Neural crest cell (in vitro differentiated cells): ENCODE measurements at places on chromosomes 4 and X.

DNA sequence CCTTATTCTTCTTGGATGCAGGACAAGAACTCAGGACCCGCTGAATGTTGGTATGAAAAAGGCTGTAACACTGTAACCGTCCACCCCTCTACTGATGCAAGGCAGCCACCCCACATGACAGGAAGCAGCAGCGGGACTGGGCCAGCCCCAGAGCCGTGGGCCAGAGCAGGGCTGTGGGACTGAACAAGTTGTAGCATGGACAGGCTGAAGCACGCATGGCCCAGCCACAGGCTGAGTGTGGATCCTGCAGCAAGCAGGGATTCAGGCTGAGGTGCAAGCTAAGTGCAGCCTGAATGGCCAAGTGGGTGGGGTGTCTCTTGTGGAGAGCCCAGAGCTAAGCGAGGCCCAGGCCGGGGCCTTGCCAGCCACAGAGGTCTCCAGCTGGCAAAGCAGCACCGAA is 632.2 kb downstream of the SPOCK3 start:
- no peak for DNase-seq

- no peak for DNase-seq
Observed at GRCh38 chrX:105331244-105331643, 110.8 kb upstream of the TEX13A start.

DNA sequence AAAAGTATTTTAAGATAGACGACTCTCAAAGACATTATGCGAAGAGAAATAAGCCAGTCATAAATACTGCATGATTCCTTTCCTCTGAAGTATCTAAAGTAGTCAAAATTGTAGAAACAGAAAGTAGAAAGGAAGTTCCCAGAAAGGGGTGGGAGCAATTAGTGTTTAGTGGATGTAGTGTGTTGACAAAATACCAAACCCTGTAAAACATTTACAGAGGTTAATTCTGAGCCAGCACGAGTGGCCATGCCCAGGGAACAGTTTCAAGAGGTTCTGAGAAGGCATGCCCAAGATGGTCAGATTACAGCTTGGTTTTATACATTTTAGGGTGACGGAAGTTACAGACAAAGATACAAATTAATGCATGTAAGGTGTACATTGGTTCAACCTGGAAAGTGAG is 34.4 kb upstream of the SLC25A4 start:
- no peak for DNase-seq

DNA sequence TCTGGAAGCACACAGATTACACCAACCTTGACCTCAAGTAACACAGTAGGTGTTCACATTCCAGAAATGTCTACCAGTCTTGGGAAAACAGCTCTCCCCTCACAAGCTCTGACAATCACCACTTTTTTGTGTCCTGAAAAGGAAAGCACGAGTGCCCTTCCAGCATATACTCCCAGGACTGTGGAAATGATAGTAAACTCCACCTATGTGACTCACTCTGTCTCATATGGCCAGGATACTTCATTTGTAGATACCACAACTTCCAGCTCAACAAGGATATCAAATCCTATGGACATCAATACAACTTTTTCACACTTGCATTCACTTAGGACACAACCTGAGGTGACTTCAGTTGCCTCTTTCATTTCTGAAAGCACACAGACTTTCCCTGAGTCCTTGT is 46.9 kb downstream of the ADGRG4 start:
- no peak for DNase-seq

GRCh38 chr4:8323947-8324555 is 54.5 kb downstream of the HTRA3 start:
- no peak for DNase-seq
